ENCODE measurements at places on chromosomes 4 and X.
A peak's percentile ranks its signal among the peaks of the same experiment; 100 is the strongest.

- no peak for DNase-seq
These were observed 22.8 kb downstream of the ELOVL6 start for GRCh38 chr4:110175634-110176033.

DNA sequence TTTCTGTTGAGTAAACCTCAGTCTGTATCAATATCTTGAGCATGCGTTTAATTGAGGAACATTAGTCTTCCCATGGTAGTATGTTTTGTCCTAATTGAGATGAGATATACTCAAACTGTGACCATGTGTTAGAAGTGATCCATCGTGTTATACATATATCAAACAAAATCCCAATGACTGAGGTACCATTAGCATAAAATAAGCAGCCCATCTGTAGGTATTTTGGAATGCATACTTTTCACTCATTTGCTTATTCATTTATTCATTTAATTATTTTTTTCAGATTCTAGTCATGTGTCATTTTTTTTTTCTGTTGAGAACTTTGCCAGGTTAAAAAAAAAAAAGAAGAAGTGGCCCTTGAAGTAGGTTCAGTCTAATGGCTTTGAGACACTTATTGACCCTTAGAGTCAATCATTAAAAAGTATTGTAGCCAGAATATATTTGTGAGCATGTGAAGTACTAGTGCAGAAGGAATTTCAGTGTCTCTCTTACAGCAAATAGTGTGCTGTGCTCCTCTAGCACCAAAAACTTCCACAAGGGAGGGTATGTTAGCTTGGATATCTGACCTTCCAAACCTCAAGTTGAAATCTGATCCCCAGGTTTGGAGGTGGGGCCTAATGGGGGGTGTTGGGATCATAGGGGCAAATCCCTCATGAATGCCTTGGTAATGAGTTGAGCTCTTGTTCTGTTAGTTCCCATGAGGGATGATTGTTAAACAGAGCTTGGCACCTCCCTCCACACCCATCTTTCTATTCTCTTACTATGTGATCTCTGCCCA, 130.8 kb upstream of the NPY2R start:
- DNase-seq, result no peak

- DNase-seq, result no peak
These were observed 18.6 kb downstream of the NKX3-2 start for GRCh38 chr4:13525606-13526281.

DNA sequence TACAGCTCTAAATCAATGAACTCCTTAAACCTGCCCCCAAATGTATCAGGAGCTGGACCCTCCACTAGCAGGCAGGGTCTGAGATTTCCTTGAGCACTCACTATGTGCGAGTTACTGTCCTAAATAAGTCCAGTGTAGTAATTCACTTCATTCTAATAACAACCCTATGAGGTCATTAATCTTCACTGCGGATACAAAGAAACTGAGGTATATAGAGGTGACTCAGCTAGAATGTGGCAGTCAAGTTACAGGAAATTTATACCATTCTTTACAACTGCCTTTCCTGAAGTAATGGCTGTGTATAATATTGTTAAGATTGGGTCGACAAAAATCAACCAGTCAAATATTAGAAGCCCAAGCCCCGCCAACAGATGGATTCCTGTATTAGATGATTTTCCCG, 473.9 kb upstream of the FTHL17 start:
- no peak for DNase-seq

GRCh38 chr4:147368948-147369347, 111.9 kb upstream of the EDNRA start:
- no peak for DNase-seq

- DNase-seq, result peak; percentile 36
These were observed 10.4 kb downstream of the L1CAM start for GRCh38 chrX:153875391-153876111.

DNA sequence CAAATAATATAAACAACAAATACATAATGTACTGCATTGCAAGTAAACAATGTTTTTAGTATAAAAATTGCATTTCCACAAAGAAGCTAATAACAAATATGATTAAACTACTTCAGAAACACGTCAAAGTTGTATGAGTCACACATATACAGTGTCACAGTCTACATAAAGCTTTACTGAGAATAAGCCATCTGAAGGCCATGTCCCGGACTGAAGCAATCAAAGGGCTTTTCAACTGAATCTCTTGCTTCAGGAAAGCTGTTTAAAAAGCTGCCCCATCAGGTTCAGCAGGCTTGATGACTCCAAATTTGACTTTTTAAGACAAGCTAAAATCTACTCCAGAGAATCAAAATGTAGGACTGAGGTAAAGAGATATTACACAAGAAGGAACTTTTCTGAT, 1476.8 kb downstream of the ADGRL3 start:
- DNase-seq, result no peak

GRCh38 chr4:186029571-186030398, 39.2 kb upstream of the TLR3 start:
- DNase-seq, result peak; percentile 55

DNA sequence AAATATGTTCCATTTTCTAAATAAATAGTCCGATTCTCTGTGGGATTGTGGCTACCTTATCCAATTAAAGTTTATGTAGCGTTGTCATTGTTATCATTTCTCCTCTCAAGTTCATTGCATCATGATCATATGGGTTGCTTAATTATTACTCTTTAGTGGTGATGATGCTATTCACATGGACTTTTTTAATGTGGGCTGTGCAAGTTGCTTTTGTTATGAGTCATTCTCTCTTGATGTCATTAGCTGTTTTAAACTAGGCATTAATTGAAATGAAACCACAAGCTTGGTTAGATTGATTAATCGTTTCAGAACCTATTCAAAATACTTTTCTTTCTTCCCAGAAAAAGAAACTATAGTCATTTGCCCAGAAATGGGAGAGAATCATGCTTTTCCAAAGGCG, 38.2 kb downstream of the NHS start:
- no peak for DNase-seq

DNA sequence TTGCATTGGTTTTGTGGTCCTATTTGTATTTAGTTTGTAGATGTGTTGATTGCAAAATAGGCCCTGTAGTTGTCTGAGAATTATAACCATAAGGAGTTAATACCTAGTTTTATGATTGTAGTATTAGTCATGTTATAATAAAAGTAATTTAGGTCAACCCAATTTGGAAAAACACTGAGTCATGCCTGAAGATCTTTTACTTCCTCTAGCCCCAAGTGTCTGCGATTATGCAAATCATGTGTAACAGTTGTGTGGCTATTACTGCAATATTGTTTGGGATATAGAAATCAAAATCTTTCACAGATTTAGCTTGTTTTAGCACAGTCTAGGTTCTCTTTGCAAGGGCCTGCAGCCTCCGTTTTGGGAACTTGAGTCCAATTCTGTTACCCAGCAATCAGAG, 12.6 kb downstream of the SRD5A3 start:
- DNase-seq, result no peak

DNA sequence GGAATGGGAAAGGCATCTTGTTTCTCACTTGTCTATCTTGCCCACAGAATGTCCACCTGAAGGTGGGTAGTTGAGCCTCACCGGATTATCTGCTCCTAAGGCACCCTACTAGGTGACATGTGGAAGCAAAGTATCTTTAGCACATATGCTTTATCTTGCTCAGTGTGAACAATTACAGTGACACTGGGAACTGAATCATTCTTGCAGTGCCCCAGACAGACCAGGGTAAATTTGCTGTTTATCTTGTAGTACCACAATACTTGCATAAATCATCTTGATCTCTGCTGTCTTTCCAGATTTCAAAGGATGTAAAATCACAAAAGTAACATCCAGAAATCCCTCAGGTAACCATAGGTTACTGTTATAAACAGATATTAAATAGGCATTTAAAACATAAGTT, 930.0 kb upstream of the INTU start:
- DNase-seq, result no peak

- no peak for DNase-seq
These were observed at the start of gene LRRC66 for GRCh38 chr4:52019936-52020657. Gene LRRC66 (minus strand): TSS chr4:52020363. CDS start chr4:52017613, 2,750 bp downstream.

GRCh38 chr4:17275836-17276235, 236.1 kb downstream of the QDPR start:
- no peak for DNase-seq

- DNase-seq, result no peak
These were observed 1544.0 kb downstream of the TECRL start for GRCh38 chr4:62865261-62865660.

GRCh38 chrX:129930941-129931410, 25.0 kb downstream of the UTP14A start:
- no peak for DNase-seq

- DNase-seq, result no peak
These were observed 137.2 kb downstream of the DIPK2B start for GRCh38 chrX:45063319-45064095.

Data from NCI-H187 (cell line).